HEK293T (cell line): ENCODE measurements at places on chromosomes 12 and 14.
A peak's percentile ranks its signal among the peaks of the same experiment; 100 is the strongest.

DNA sequence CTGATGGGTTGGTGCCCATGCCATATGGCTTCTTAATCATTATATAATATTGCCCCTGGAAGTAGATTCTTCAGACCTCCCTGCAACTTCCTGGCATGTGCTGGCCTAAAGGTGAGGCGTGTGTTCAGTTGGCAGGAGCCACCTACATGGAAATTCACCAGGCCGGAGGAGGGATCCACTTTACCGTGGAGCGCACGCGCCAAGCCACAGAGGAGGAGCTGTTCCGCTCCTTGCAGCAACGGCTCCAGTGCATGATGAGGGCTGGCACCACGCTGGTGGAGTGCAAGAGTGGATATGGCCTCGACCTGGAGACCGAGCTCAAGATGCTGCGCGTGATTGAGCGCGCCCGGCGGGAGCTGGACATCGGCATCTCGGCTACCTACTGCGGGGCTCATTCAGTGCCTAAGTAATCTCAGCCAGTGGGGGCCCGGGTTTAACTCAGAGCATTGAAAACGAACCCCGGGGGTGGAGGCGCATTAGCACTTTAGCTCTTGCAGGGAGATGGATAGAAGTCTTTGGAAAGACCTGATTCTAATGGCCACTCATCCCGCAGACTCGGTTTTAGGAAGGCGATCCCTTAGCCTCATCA is 13.5 kb downstream of the AMDHD1 start:
- no peak for DNase-seq

DNA sequence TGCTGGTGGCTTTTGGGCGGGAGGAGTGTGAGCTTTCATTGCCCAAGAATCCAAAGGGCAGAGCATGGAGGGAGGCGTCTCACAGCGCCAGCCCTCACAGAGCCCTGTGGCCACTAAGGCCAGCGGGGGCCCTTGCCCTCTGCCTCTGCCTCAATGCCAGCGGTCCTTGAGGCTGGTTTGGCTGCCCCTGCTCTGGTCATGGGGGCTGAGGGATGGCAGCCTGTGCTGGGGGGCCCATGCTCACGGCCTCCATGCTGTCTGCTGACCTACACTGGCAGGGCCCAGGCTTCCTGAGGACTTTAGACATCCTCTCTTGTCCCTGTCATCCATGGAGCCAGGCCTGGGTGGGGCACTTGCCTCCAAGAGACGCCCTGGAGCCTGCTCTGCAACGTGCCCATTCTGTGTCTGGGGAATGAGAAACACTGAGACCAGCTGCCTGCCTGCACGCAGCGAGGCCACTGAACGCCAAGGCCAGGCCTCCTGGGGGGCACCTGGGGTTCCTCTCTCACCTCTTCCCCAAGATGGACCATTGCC is 143.4 kb downstream of the KIF26A start:
- DNase-seq: no peak

DNA sequence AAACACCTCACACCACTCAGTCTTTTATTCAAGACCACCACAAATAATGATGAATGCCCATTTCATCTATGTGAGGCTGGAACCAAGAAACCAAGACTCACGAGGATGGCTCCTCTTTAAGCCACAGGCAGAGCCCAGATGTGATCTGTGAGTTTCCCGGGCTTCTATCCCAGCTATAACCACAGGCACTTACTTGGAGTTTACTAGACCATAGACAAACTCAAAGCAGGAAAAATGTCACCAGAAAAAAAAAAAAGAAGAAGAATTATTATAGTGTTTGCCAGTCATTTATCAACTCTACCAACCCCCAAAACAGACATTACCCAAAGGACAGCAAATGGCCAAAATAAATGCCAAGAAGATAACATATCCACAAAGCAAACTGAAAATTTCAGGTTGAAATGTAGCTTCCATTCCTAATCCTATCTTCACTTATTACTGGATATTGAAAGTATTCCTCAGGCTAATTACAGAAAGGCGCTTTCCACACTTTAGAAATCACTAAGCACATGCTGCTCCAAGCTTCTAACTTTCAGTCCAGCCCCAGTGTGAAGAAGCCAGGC is 44.7 kb downstream of the ZFYVE1 start:
- DNase-seq: no peak

- DNase-seq: peak; percentile 80
Measured at GRCh38 chr12:51923506-51924365, 16.4 kb downstream of the ACVRL1 start.

GRCh38 chr14:24196071-24197055 is 1.1 kb upstream of the TM9SF1 start:
- peak; percentile 30 for DNase-seq

- no peak for DNase-seq
Measured at GRCh38 chr14:69692594-69692993, 74.3 kb upstream of the SRSF5 start.
